ENCODE measurements at places on chromosomes 6 and 20.

DNA sequence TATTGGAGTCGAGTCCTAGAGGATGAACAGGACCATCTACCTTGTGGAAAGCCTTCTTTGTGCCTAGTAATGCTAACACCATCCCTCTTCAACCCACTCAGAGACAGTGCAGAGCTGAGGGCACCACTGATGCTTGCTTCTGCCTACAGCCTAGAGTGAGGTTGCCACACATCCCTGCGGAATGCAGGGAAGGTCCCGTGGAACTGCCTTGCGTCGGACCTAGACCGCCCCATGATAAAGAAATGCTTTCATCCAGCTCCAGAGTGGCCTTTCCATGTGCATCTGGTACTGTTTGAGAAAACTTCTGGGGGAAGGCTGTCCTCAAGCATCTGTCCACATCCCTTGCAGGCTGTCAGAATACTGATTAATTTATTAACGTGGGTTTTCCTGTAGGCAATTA lies 168.4 kb downstream of the PHACTR1 start:
- no peak for DNase-seq

DNA sequence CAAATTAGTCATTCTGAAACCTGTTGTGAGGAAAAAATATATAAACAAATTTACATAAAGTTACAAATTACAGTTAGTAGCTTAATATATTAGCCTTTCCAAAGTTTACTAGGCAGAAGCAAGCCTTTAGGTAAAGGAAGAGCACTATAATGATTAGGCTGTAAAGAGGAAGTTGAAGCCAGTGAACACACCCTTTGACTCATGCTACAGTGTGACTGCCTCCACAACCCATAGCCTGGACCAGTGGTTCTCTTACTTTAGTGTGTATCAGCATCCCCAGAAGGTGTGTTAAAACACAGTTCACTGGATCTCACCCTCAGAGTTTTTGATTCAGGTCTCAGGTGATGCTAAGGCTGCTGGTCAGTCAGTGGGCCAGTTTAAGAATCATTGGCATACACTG lies 91.4 kb upstream of the DEFB112 start:
- DNase-seq, result no peak

DNA sequence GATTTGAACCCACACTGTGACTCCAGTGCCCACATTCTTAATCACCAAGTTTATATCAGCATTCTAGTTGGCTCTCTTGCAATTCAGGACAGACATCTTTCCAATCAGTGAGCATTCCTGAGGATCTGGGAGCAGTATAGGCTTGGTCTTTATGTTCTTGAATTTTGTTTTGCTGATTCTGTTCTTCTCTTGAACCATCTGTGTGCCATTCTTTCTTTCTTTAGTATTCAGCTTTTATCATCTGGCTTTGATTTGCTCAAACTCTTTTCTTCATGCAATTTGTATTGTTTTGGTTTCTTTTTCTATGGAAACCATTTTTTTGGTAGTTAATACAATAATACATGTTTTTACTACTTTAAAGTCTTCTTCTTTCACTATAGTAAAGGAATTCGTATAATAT lies 162.4 kb downstream of the CD109 start:
- DNase-seq, result no peak

- DNase-seq, result no peak
These were observed 118.1 kb downstream of the UST start for GRCh38 chr6:148864941-148865340.

DNA sequence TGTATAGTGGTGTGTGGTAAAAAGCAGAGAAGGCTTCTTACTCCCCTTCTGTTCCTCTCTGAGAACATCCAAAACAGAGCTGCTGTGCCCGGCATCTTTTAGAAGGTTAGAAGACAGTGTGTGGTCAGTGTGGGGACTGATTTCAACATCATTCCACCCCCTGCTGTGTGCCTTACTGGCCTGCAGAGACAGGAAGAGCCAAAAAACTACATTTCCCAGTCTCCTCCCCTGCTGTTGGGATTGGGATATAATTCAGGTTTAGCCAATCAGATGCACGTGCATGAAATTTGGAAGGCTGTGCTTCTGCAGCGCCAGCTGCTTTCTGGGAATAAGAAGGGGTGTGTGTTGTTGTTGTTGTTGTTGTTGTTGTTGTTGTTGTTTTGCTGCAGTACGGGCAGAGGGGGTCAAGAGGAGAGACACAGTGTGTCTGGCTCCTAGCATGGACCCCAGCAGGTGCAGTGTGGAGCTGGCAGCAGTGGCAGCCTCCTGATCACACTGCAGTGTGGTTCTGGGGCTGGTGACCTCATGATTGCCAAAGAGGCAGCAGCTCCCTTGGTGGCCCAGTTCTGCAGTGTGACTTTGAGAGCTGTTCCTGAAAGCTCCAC lies 74.7 kb downstream of the MRPL14 start:
- DNase-seq, result no peak

GRCh38 chr20:61443443-61444126 lies 191.5 kb downstream of the CDH4 start:
- no peak for DNase-seq

GRCh38 chr6:16562498-16562897 lies 198.8 kb downstream of the ATXN1 start:
- no peak for DNase-seq

DNA sequence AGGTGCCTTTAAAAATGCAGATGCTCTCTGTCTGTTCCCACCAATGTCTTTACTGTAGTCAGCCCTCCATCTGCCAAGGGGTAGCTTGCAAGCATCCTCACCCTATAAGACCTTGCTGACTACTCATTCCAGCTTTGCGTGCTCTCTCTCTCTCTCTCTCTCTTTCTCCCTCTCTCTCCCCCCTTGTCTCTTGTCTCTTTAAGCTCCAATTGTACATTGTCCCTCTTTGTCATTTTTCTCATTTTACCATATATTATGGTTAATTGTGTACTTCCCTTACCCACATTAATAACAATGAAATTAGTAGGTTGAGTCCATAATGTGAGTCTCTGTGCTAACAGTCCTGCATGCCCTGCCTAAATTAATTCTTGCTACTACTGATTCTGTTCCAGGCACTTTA lies 350.2 kb upstream of the CDH4 start:
- no peak for DNase-seq

DNA sequence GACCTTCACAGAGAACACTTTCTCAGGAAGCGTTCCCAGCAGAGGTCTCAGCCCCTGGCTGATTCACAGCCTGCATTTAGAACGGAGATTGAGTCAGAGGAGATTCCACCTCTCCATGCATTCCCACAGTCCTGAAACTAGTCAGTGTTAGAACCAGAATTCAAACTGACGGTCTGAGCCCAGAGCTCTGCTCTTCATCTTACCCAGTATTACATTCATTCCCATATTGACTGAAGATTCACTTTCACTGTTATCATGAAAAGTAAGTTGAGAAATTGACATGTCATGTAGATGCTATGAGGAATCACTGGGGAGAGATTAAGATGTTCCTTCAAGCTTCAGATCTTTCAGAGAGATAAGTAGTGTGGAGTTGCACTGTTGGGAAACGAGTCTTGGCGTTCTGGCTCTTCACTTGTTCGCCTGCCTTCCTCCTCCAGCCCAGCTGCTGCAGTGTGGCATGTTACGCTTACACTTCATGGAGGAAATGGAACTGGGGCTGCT lies 28.3 kb downstream of the MAS1 start:
- DNase-seq, result no peak

DNA sequence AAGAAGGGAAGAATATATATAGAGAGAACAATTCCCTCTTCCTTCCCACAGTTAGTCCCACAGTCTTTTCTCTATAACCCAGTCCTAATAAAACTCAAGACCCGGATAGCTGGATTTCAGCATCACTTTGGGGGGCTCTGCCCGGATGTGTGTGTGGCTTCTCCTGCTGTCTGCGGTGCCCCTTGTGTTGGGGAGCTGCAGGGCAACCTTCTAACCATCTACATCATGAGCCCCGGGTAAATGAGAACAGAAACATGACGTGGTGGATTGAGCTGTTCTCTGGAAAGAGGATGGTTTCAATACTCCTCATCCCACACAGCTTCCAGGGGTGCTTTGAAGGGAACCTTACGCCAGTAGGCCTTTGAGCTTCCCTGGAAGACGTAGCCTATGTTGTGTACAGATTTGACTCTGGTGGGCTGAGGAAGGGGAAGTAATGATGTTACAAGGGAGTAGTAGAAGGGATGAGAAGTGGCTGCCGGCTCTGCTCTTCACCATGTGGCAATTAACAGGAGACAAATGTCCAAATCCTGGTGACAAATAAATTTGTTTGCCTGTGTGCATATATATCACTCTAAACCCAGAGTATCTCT lies 13.5 kb upstream of the PRDM1 start:
- no peak for DNase-seq

DNA sequence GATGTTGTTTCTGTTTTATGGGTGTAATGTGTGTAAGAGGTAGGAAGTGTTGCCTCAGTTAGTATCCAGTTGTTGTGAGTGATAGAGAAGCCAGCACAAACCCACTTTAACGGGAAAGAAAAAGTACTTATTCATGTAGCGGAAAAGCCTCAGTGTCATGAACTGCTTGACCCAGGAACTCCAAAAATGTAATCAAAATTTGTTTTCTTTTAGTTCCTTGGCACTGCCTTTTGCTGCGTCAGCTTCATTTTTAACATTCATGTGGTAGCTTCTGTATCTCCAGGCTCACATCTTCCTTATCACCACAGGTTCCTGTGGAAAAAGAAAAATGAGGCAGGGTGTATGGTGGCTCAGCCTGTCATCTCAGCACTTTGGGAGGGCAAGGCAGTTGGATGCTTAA lies 46.4 kb upstream of the CCDC28A start:
- no peak for DNase-seq

DNA sequence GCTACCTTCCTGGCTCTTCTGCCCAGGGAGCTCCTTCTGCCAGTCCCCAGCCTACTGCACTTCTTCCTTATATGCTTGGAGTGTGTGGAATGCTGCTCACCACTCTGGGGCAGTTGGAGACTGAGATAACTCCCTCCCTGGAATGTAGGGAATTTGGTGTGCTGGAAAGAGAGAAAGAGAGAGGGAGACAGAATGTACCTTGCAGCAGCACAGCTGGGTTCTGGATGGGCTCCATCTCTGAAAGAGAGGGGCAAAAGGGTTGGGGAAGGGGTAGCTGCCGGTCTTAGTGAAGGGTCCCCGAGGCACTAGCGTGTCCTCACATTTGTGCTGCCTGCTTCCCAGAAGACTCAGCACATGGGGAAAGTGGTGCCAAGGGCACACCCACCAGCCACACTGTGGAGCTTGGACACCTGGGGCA lies 40.2 kb upstream of the DDR1 start:
- DNase-seq, result no peak

DNA sequence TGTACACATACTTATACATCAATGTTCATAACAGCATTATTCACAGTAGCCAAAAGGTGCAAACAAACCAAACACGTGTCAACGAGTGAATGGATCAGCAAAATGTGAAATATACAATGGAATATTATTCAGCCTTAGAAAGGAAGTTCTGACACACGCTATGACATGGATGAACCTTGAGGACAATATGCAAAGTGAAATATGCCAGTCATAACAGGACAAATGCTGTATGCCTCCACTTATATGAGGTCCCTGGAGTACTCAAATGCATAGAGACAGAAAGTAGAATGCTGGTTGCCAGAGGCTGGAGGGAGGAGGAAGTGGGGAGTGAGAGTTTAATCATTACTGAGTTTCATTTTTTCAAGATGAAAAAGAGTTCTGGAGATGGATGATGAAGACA lies 37.8 kb upstream of the IGF2R start:
- peak; percentile 9 for DNase-seq

GRCh38 chr6:31838968-31839367 lies 11.4 kb downstream of the HSPA1B start:
- no peak for DNase-seq

DNA sequence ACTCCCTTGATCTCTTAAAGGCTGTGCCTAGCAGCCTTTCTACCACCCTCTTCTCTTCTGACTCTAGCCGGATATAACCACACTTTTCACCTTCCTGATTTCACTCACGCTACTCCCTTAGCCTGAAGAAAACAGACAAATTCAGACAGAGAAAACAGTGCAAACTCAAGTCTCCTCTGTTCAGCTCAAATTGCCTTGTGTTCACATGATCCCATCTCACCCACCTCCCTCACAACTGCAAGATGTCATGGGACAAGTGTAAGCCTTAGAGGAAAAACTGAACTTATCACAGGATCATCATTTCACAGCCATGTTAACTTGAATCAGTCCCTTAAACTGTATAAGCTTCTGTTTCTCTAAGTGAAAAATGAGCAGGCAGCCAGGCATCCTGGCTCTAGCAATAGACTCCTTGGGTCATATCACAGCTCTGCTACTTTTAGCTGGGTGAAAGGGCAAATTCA lies 66.5 kb upstream of the TENT5A start:
- DNase-seq, result no peak

- DNase-seq, result no peak
These were observed 86.2 kb upstream of the GPR6 start for GRCh38 chr6:109891924-109892323.

DNA sequence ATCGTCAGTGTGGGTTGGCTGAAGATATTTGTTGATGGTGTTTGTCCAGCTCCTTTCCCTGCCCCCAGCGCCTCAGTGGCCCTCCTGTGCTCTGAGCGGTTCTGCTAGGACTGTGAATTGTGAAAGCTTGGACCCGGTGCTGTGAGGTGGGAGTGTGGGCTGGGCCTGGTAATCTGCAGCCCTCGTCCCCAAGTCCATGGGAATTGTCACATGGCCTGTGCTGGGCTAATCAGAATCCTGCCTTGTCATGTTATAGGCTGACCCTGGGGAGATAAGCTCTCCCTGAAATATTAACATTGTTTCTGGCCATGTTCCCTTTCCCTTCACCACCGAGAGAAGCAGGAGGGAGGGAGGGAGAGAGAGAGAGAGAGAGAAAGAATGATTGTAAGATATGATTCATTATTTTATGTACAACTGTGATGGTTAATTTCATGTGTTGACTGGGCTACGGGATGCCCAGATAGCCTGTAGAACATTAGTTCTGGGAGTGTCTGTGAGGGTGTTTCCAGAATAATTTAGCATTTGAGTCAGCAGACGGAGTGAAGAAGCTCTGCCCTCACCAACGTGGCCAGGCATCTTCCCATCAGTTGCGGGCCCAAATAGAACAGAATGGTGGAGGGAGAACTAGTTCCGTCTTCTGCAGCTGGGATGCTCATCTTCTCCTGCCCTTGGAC lies 62.4 kb downstream of the TFAP2C start:
- no peak for DNase-seq

DNA sequence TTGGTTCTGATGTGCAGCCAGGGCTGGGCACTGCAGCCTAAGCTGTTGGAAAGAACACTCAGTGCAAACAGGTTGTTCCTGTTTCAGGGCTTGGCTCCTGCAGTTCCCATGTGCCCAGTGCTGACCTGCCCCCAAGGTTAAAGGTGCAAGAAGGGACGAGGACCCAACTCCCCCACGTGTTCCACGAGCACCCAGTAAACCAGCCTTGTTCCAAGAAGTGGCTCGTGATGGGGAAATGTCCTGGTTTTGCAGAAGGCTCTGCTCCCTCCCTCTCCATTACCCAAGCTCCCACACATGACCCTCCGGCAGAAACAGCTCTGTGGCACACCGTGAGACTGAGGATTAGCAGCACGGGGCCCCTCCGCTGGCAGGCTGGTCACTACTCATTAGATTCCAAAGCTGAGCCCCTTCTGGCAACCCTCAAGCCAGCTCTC lies 9.4 kb downstream of the ACSS1 start:
- DNase-seq, result no peak

- DNase-seq, result no peak
These were observed 28.9 kb downstream of the VEGFA start for GRCh38 chr6:43798688-43799444.

GRCh38 chr6:169093066-169093723 lies 160.5 kb downstream of the THBS2 start:
- DNase-seq, result no peak

All from CD4-positive, alpha-beta T cell treated with Interleukin-4 for 1 hour (primary cell).